T-helper 1 cell (primary cell): ENCODE measurements at places on chromosomes 2 and 18.
A peak's percentile ranks its signal among the peaks of the same experiment; 100 is the strongest.

GRCh38 chr18:3074087-3074486 lies 61.1 kb upstream of the LPIN2 start:
- no peak for DNase-seq

GRCh38 chr2:120762341-120763061 lies 26.8 kb downstream of the GLI2 start:
- DNase-seq = no peak

GRCh38 chr2:100107440-100107839 lies 35.0 kb downstream of the AFF3 start:
- DNase-seq = no peak

GRCh38 chr2:221103930-221104329 lies 468.2 kb downstream of the EPHA4 start:
- no peak for DNase-seq

GRCh38 chr2:43019025-43019367 lies 207.4 kb downstream of the ZFP36L2 start:
- no peak for DNase-seq

DNA sequence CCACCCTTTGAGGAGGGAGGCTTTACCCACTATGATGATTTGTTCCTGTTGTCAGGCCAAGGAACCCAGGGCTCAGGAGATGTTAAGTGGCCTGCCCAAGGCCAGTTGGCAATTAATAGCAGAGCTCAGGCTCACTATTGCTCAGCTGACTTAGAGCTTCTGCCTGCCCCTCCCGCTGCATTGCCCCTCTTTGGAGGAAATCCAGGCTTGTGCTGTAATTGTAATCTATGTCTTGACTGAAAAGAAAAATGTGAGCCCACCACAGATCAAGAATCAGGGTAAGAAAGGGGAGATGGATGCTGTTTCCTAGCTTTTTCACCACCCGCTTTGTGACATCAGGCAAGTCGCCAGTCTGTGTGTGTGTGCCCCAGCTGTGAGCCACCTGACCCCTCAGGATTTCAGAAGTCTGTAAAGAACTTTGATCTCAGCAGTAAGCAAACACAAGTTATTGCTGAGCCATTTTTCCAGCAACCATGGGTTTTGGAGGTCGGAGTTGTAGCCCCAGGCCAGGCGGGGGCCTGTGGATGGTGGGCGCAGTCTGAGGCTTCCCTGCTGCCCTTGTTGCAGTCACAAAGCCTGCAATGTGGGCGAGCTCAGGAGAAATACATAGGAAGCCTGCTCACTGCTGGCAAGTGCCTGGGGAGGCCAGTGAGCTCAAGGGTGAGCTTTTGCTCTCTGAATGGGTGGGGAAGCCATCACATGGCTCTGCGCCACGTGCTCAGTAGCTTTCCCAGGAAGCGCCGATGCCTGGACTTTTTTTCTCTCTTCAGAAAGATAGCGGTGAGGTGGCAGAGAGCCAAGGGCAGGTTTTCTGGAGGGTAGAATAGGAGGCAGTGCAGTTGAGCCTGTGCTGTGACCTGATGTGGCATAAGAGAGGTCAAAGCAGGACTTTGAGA lies 6.1 kb downstream of the CABLES1 start:
- DNase-seq = no peak

DNA sequence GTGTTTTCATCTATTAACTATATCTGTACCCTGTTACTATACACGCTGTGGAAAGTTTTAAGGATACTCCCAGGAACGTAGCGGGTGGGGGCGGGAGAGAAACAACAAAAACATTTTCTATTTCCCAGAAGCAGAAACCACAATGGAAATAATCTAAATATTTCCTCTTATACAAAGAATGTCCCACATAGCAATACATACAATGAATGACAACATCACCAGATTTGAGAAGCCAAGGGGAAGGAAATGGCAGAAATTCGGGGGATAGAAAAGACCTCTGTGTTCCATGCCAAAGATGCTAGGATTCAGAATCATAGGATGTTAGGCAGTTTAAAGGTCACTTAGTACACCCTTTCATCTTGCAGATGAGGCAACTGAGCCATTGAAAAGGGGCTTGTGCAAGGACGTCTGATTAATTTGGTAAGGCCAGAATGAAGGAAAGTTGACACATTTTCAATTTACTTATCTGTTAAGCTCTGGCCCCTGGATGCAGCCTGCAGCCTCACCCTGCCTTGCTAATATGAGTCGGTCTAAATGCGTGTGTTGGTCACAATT lies 41.1 kb upstream of the SCYGR1 start:
- no peak for DNase-seq

DNA sequence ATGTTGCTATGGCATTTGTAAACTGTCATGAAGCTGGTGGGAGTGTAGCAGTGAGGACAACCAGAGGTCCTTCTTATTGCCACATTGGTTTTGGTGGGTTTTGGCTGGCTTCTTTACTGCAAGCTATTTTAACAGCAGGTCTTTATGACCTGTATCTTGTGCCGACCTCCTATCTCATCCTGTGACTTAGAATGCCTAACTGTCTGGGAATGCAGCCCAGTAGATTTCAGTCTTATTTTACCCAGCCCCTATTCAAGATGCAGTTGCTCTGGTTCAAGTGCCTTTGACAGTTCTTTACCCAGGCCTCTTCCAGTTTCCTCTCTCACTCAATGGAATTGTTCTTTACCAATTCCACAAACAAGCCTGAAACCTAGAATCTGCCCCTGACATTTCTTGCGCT lies 145.1 kb downstream of the KCNE4 start:
- no peak for DNase-seq

DNA sequence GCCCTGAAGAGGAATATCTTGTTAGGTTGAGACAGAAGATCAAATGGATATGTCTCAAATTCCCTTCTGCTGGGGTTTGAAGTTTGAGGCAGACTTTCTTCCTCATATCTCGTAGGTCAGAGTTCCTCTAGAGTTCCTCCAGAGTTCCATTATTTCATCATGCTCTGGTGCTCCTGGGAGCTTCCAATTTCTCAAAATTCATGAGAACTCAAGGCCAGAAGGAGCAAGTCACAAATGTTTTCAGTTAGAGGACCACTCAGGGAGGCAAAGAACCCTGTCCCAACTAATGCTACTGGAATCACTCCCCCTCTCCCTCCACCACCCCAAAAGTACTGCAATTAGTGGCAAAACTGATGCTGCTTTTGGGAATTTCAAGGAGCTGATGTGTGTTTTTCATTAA lies 115.7 kb upstream of the RBMS1 start:
- DNase-seq = no peak

DNA sequence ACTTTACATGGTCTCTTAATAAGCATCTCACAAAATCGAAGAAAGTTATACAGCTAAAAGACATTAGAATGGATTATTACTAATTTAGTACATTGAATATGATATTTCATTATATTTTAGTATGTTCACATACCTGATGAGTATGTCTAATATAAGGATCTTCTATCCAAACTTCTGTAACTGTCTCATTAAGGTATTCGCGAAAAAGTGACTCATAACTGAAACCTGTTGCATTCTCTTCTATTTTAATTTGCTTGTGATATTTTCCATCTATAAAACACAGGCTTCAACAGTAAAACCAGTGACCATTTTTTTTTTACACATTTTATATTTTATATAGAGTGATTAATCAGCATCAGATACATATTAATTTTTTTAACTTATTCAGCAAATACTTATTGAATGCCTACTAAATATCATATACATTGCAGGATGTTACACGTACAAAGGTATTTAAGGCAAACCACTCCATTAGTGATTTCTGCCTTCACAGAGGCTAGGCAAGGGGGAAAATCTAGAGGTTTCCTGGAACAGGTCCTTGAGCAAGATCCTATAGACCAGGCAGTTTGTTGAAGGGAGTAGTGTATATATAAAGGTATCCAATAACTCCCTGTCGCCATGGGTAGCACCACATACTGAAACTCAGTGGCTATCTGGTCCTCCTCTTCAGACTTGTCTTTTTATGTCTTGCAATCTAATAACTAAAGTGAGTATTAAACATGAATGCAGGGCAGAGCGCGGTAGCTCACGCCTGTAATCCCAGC lies 9.3 kb downstream of the MITD1 start:
- DNase-seq = no peak

DNA sequence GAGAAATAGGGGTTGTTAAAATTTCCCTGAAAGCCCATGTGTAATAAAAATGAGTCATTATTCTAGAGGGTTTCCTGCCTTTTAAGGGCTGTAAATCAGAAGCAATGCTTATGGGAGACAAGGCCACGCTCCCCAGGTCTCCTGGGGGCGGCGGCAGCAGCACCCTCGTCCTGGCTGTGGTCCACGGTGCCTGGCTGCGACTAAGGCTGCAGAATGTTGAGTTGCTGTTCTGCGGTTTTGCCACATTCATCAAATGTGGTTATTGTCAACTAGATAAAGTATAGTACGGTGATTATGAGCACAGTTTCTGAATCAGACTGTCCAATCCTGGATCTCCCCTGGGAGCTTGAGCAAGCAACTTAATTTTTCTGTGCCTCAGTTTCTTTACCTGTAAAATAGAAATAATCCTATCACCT lies 11.9 kb upstream of the AGFG1 start:
- peak; percentile 35 for DNase-seq

DNA sequence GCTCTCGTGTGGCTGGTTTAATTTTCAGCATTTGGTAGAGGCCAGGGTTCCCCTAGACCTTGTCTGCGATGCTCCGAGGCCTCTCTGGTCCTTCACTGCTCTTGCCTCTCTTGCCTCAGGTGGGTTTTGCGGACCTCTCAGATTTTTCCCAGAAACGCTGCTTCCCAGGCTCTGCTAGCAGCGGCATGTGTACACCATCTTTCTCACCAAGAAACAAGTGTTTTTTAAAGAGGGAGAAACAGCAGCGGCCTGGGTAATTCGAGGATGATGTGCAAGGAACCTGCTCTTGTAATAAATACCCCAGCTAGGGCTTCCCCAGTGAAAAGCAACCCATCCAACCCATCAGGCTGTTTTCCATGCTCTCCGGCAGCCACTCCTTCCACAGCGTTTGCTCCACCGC lies 33.5 kb upstream of the COL6A3 start:
- no peak for DNase-seq

GRCh38 chr2:72983500-72984161 lies 66.3 kb downstream of the EMX1 start:
- DNase-seq = no peak

GRCh38 chr18:50917021-50917420 lies 38.1 kb downstream of the ME2 start:
- DNase-seq = no peak

GRCh38 chr2:226837787-226838603 lies 2.1 kb downstream of the RHBDD1 start:
- no peak for DNase-seq

- DNase-seq = peak; percentile 34
Observed at GRCh38 chr2:96267159-96267971, 1.3 kb downstream of the CIAO1 start.

- DNase-seq = no peak
Observed at GRCh38 chr2:28610583-28611201, 114.8 kb downstream of the PLB1 start.

DNA sequence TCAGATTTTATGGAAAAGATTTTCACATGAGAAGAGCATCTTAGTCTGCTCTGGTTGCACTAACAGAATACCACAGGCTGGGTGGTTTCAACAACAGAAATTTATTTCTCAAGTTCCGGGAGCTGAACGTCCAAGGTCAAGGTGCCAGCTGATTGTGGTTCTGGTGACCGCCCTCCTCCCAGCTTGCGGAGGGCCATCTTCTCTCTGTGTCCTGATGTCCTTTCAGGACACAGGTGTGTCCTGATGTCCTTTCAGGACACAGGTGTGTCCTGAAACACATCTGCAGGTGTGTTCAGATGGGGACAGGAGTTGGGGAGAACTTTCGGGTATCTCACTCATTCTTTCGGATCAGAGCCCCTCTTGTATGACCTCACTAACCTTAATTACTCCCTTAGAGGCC lies 374.9 kb downstream of the SOX11 start:
- DNase-seq = no peak

DNA sequence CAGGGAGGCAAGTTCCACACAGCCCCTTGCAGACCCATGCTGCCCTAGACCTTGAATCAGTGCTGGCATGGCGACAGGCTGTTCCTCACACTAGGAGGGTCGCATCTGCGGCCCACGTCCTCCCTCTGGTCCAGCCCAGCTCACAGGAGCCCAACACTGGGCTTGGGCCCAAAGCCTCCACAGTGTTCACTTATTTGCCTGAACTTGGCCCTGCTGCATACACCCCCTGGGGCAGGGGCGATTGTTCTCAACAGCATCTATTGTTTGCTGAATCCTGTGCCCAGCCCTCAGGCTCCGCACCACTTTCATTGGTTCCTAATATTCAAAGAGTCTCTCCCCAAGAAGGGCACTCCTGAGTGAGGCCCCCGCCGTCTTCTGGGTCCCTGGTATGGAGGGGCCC lies 90.7 kb downstream of the ZBTB7C start:
- no peak for DNase-seq

GRCh38 chr2:153519257-153519875 lies 40.8 kb upstream of the RPRM start:
- DNase-seq = peak; percentile 43

GRCh38 chr2:98078701-98079100 lies 8.3 kb upstream of the VWA3B start:
- DNase-seq = no peak

DNA sequence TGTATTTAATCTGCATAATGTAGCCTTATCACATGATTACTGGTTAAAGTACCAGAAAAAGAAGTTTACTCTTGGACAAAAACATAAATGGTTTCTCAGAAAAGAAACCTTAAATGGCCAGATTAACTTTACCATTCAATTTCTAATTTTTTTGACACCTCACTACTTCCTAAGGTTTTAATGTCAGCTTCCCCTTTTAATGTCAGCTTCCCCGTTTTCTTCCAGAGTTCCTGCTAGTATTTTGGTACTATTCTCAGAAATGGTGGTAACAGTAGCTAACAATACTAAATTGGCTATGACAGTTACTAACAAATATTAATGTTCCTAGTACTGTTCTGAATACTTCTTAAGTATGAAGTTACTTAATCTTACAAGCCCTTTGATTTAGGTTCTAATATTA lies 22.4 kb upstream of the SLC8A1 start:
- no peak for DNase-seq

- DNase-seq = no peak
Observed at GRCh38 chr2:75190271-75190990, 8.9 kb downstream of the TACR1 start.

DNA sequence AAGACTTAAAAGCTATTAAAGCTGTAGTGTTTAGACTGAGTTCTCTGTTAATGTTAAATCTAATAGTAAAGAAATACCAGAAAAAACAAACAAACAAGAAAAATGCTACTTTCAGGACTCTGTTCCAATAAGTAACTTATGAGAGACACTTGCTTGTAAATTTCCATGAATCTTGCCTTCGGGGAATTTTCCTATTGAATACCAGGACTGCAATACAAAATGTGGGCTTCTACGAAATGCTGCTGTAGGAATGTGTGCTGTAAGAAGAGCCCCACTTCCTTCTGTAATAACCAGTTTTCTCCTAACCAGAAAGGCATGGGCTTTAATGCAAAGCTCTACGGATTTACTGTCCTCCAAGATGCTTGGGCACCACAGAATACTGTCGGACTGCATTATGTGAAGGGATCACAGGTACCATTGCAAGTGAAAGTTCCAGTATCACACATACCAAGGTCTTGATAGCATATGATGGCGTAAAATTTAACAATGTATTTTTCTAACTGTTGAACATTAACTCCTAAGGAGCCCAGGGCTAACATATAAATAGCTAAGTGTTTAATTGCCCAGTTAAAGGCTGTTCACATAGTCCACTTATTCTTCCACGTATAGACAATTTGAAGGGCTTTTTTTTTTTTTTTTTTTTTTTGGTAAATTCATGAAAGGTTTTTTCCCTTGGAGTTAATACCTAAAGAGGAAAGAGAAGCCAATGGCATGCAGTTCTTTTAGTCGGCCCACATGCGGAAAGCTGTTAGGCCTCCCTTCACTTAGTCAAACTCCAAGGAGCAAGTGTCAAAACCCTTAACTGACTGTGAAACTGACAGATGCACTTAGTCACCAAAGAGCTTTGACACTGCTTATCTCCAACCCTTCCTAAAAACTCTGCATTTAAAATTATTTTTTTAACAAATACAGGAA lies 564.0 kb upstream of the POU3F3 start:
- no peak for DNase-seq
